ENCODE measurements at places on chromosomes 16 and 17.

- DNase-seq, result peak; percentile 43
These were observed 93.3 kb upstream of the TNRC6C start for GRCh38 chr17:77865112-77865611.

DNA sequence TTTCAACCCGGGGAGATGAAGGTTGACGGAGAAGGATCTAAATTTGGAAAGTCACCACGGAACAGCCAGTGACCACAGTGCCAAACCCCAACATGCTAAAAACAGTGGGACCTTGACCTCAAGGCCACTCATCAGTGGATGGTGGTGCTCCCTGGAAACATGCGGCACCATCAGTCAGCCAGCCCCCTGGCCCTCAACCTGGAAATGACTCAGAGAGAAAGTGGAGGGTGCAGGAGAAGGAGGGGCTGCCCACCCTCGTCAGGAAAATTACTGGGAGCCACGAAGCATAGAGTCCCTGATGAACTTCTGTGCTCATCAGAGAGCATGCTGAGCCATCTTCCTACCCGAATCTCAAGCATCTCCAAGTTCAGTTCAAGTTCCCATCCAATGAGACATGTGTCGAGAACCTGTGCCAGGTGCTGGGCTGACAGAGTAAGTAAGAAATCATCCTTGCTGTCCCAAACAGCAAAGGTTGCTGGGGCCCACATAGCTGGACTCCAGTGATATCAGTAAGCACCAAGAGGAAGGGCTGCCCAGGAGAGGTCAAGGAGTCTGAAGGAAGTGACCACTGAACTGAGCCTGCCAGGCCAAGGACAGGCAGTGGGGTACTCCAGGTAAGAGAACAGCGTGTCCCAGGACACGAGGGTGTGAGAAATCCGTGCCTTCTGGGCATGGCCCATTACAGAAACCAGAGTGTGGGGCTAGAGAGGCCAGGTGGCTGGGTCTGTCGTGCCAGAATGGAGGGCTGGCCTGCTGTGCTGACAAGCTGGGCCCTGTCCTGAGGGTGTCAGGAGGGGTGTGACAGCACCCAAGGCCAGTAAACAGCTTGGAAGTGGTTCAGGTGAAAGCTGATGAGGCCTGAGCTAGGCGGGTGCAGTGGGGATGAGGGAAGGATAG is 5.2 kb downstream of the PECAM1 start:
- no peak for DNase-seq

GRCh38 chr17:40517286-40517662 is 15.9 kb upstream of the TNS4 start:
- no peak for DNase-seq

DNA sequence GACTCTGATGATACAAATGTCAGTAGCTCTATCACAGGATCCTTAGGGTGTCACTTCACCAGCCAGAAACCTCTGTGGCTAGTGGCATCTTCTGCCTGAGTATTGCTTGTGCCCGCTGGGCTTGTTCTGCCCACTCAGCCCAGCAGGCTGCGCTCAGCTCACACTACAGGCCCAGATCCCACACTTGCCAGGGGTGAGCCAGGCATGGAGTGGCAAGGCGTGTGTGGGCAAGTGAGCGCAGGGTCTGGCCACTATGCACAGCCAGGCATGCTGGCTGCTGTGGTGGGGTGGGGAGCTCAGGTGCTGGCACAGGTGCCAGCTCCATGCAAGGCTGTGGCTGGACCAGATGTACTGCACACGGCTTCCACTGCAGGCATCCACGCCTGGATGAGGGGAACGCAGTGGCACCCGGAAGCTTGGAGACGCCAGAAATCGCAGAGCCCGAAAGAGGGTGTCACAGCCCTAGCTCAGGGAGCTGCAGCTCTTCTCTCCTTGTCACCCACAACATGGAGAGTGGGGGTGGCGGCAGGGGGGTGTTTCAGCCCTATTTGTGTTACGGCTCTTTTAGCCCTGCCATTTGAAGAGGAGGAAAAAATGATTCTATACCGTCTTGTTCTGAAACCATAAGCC is 10.2 kb downstream of the CFAP97D1 start:
- DNase-seq, result peak; percentile 37

DNA sequence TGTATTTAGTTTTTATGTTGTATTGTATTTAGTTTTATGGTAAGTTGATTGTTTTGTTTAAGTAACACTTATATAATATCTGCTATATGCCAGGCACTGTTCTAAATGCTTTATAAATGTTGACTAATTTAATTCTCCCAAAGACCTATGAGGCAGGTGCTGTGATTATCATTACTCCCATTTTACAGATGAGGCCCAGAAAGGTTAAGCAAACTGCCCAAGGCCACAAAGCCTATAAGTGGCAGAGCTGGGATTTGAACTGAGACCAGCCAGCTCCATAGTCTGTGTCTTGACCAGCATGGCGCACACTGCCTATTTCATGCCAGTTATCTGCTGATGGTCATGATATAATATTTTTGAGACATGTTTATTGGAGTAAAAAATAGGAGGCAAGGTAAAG is 24.0 kb downstream of the IL21R start:
- DNase-seq, result no peak

DNA sequence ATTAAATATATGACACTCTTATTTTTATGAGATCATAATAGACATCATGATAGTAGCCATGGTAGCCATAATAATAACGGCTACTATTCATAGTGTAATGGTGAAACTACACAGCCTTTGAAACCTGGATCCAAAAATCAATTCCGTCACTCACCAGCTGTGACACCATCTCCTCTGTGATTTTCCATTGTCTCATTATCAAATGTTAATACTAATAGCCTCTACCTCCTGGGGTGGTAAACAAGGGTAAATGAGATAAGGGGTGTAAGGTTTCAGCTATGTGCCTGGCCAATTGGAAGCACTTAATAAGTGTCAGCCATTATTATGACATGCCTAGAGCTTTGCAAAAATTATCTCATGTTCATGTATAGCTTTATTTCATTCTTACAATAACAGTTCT is 88.6 kb downstream of the CACNG3 start:
- DNase-seq, result no peak

DNA sequence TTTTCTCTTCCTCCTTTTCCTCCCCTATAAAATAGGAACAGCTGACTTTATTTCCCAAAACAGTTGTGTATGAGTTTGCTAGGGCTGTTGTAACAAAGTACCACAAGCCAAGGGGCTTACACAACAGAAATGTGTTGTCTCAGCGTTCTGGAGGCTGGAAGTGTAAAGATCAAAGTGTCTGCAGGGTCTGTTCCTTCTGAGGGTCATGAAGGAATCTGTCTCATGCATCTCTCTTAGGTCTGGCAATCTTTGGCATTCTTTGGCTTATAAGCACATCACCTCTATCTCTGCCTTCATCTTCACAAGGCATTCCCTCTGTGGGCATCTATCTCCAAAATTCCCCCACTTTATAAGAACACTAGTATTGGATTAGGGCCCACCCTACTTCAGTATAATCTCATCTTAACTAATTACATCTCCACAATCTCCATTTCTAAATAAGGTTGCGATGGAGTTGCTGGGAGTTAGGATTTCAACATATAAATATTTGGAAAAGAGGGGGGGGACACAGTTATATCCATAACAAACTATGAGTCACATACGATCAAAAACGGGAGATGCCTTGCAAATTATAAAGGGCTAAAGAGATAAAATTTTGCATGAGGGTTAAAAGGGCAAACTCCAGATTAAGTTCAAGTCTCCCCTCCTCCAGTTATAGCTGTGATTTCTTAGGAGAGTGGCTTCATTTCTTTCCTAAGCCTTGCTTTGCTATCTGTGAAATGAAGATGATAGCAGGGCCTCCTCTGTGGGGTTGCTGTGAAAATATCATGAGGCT is 109.7 kb downstream of the VAT1L start:
- no peak for DNase-seq

DNA sequence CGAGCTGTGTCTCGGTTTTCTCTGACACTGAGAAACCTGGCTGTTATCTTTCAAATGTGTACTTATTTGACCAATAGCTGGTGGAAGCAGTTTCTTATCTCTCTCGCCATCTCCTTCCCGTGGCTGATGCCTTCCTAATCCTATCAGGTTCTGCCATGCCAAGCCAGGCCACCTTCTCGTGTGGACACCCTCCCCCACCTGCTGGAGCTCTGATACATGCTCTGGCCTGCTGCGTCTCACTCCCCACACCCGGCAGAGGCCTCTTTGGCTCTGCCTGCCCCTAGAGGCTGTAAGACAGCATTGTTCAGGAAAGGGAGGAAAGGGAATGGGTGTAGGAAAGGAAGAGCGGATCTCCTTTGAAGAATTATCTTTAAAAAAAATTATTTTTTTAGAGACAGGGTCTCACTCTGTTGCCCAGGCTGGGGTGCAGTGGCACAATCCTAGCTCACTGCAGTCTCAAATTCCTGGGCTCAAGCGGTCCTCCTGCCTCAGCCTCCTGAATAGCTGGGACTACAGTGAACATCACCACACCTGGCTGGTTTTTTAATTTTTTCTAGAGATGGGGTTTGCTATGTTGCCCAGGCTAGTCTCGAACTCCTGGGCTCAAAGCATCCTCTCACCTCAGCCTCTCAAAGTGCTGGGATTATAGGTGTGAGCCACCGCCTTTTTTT is 7.5 kb upstream of the ARMC5 start:
- DNase-seq, result peak; percentile 18

- no peak for DNase-seq
These were observed 59.8 kb downstream of the ANKFN1 start for GRCh38 chr17:56213031-56213430.

DNA sequence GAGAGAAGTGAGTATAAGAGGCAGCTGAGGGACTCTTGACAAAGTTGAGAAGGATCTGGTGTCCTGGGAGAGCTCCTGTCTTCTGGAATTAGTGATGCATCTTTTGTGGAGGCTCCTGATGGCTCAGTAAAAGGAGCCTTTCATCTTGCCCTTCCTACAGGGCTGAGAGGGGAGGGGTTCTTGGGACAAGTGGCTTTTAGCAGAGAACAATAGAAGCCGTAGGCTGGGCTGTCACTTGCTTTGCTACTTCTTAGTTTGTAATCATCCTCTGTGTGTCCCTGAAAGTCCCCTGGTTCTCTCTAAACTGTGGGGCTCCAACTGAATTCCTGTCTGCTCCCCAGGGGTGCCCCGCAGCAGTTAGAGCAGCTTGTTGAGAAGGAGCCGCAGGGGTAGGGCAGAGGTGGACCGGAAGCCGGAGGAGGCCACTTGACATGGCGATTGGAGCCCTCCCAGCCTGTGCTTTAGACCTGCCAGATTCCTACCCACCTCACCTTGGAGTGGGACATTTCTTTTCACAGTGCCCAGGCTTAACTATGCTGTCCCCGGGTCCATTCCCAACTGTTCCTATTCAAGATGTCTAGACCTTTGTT is 85.1 kb downstream of the PRKCA start:
- no peak for DNase-seq

- no peak for DNase-seq
These were observed 286.7 kb downstream of the SEC14L1 start for GRCh38 chr17:77427391-77427991.

DNA sequence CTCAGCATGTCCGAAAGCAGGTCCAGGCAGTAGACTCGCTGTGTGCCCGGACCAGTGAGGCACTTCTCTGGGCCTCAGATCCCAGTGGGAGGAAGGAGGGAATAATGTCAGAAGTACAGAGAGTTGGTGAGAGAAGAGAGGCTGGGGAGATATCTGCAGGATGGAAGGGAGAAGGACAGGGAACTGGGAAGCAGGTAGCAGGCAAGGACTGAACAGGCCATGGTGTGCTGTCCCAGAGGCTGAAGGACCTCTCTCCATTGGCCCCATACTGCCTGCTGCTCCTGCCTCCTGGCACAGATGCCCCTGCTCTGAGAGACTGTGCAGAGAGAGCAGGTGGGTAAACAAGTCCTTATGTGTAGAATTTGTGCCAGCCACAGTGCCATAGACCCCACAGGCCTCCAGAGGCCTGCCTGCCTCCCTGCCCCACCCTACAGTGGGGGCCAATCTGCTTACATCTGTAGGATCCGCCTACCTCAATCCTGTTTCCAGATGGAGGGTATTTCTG is 34.2 kb upstream of the CRHR1 start:
- peak; percentile 32 for DNase-seq

DNA sequence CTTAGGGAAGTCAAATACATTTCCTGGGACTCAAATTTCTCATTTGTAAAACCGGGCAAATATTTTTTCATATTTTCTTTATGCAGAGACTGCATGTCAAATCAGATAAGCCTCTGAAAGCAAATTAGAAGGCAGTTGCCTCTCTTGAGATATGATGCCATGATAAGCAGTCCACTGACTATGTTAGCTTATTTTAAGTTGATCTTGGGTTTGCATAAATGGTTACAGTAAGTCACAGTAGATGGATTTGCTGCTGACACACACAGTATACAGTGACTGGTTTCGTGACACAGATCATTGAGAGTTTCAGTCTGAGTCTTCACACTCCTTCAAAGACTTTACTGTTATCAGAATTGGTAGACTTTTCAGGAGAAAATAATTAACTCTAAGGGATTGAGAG is 927.6 kb upstream of the CDH8 start:
- no peak for DNase-seq

DNA sequence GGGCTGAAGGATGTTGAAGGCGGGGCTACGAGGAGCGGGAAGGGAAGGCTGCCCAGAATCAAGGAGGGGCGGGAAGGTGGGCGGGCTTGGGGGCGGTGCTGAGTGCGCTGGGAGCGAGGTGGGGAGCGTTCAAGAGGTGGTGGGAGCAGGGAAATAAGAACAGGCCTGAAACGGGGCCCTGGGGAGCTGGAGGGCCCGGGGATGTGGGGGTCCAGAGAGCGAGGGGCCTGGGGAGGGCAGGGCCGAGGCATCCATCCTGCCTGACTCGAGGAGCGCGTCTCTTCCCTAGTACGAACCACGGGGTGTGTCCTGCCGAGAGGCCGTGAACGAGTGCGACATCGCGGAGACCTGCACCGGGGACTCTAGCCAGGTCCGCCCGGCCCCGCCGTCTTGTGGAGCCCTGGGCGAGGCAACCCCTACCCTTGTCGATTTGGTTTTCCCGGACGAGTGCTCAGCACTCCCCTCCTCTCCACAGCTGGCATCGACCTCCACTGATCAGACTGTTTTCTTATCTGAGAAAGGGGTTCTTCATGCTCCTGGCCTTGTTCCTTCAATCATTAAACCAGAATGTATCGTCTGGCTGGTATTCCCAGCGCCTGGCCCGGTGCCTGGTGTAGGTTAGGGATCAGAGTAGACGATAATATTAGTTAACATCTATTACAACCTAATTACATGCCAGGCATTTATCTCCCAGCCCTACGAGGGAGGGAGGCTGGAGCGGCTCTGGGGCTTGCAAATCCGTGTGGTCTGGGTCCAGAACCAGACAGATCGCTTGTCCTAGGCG is 17.2 kb downstream of the ADAM11 start:
- peak; percentile 43 for DNase-seq

GRCh38 chr17:76447931-76448652 is 4.9 kb downstream of the UBE2O start:
- no peak for DNase-seq

Measured in NCI-H1092 treated with DMSO at 0.1 percent for 48 hours (cell line).